ENCODE measurements at places on chromosomes 3 and 15.

- no peak for DNase-seq
Observed at GRCh38 chr15:80508783-80509182, 104.6 kb downstream of the ARNT2 start.

DNA sequence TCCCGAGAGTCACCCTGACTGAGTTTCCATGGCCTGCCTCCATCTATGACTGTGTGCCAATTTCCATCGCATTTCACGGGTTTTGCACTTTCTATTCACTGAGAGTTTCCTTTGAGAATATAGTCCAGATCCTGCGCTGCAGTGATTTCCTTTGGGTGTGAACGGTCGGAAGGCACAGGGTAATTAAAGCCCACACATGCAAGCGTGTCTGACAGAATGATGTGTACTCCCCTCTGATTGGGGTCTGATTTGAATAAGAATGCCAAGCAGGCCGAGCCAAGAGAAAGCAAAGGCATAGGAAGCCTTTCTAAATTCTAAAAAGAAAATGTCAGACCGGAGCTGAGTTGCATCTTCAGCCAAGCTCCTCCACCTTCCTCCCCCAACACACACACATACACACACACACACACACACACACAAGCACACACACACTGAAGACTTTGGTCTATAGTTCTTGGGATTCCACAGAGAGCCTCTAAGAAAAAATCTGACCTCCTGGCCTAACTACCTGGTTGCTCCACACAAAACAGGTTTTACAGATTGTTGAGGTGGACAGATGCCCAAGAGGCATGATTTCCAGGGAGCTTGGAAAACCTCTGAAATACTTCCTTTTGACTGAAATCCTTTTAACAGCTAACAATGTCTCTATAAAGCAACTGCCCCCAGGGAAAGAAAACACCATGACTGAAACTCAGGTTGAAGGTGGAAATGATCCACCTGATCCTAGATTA lies 59.7 kb upstream of the LRRN1 start:
- no peak for DNase-seq

DNA sequence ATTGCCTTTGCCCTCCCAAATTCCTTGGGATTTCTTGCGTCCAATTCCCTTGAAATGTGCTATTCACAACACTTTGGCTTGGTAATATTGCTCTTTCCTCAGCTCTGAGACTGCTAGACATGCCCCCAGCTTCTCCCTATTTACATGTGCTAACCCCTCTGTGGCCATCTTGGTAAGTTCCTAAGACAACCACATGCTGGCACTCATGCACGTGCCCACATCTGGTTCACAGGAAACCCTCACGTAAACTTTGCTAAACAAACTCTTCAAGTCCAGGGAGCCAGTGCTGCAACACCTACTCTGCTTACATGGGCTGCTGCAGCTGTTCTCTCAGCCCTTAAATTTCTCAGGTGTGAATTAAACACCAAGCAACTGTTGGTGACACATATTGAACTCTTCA lies 121.8 kb downstream of the ADAMTSL3 start:
- no peak for DNase-seq

GRCh38 chr3:31721676-31722075 lies 189.0 kb downstream of the STT3B start:
- no peak for DNase-seq

GRCh38 chr15:89670971-89671560 lies 8.1 kb downstream of the PLIN1 start:
- no peak for DNase-seq
